ENCODE measurements at places on chromosomes 13 and 19.

DNA sequence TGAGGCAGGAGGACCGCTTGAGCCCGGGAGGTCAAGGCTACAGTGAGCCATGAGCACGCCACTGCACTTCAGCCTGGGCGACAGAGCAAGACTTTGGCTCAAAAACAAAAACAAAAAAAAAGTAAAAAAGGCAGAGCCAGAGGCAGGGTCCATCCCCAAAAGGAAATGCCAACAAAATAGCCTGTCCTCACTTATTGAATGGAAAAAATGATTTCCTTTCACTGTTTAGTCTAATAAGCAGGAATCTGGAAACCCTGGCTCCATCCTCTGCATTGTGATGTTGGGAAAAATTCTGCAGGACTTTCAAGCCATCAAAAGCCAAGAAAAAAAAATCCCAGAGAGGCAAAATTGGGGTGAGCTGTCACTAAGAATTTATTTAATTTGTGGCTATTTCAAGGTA, 23.2 kb downstream of the ZIC5 start:
- no peak for DNase-seq

DNA sequence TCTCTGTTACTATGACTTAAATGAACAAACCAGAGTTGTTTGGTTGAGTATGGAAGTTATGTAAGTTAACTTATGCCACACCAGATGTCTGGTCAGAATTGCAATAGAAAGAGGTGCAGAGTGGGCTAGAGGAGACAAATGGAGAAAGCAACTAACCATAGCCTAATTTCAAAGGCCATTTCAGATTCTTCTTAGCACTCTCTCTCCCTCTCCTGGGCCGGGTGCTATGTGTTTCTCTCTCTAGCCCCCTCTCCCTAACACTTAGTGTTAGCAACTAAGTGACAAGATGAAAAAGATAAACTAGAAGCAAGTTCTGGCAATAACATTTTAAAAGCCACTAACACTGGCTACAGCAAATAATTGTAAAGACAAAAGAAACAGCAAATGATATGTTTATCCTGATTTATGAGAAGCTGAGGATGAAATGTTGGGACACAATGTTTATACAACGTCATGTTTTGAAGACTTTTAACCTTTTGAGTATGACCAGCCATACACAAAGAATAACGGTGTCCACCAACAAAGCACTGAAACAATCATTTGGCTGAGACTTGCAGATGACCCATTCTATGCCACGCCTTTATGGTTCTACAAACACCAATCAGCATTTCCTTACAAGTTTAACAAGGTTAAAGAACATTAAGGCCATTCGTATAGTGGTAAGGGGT, 18.6 kb downstream of the SERPINE3 start:
- DNase-seq: no peak

DNA sequence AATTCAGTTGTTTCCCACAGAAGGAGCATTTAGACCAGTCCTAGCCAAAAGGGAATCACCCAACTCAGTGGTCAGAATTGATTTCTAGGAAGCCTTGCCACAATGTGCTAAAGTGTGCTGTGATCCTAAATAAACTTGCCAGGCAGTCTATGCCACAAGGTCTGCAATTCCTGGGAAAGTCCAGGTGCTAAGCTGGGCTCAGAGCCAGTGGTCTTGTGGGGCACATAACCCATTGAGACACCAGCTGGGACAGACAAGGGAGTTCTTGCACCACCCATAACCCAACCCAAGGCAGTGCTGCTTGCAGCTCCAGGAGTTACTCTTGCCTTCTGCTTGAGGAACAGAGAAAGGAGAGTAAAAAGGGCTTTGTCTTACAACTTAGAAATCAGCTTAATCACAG, 489.5 kb upstream of the SPRY2 start:
- DNase-seq: no peak

DNA sequence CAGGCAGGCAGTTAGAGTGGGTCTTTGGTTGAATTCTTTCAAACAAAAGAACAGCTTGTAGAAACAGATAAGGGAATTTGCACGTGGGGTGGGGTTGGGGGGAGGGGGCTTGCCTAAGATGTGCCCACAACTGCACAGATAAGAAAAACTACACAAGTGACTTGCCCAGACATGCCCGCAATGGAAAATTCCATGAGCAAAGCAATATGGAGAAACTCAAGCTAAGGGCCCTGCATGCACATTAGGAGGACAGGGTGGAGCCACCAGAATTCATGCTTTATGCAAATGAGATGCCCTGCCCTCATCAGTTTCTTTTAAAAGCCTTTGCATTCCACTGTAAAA, 755.6 kb upstream of the MIR17HG start:
- DNase-seq: no peak

GRCh38 chr13:101059793-101060192, 356.5 kb downstream of the NALCN start:
- no peak for DNase-seq

DNA sequence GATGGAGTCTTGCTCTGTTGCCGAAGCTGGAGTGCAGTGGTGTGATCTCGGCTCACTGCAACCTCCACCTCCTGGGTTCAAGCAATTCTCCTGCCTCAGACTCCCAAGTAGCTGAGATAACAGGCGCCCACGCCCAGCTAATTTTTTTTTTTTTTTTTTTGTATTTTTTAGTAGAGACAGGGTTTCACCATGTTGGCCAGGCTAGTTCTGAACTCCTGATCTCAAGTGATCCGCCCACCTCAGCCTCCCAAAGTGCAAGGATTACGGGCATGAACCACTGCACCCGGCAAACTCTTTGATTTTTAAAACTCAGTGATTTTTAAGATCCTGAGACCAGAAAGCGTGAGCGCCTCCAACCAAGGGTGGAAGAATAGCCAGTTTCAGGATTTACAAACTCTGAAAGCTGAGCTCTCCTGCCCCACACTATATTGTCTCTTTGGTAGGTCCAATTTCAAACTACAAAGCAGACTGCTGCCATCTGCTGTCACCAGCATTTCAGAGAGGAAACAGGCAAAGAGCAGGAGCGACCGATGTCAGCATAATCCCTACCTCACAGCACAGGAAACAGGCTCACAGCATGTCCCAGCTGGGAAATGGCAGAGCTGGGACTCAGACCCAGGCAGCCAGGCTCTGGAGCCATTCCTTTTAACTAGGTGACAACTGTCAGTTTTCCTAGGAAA, 9.2 kb downstream of the NOSIP start:
- DNase-seq: peak; percentile 4

DNA sequence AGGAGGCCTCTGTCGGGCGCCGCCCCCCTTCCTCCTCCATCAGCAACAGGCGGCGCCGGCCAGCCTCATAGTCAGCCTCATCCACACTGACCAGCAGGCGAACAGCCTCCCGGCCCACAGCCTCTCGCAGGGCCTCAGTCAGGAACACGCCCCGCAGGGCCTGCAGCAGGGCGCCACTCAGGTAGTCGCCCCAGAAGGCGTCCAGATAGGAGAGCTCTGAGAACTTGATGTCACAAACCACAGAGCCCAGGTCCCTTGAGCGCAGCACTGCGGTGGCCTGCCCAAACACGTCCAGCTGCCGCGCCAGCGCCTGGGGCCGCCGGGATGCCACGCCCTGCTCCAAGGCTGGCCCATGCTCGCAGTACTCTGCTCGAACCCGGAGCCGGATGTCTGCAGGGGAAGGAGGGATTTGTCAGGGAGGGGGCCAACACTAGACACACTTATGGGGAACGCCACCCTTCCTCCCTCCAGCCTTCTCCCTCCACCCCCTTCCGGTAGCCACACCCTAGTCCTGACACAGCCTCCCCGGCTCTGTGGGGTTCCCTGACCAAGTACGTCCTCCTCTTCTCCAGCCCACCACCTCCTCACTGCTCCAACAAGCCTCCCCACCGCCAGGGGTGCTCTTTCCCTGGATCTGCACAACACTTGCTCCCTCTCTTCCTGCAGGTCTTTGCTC, 17.9 kb downstream of the DEDD2 start:
- peak; percentile 14 for DNase-seq

DNA sequence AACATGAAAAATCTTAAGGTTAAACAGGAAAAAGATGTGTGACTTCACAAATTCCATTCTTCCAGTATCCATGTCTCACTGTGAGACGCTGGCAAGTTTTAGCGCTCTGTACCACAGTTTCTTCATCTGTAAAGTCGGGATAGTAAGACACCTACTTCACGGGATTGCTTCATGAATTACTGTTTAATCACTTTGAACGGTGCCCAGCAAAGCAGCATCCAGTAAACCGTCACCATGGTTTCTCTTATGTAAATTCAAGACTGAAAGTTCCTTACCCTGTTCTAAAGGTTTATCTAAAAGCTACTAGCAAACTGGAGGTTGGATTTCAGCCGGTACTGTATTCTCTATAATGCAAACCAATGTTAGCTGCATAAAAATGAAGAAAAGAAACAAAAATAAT, 53.5 kb downstream of the KATNAL1 start:
- DNase-seq: no peak

DNA sequence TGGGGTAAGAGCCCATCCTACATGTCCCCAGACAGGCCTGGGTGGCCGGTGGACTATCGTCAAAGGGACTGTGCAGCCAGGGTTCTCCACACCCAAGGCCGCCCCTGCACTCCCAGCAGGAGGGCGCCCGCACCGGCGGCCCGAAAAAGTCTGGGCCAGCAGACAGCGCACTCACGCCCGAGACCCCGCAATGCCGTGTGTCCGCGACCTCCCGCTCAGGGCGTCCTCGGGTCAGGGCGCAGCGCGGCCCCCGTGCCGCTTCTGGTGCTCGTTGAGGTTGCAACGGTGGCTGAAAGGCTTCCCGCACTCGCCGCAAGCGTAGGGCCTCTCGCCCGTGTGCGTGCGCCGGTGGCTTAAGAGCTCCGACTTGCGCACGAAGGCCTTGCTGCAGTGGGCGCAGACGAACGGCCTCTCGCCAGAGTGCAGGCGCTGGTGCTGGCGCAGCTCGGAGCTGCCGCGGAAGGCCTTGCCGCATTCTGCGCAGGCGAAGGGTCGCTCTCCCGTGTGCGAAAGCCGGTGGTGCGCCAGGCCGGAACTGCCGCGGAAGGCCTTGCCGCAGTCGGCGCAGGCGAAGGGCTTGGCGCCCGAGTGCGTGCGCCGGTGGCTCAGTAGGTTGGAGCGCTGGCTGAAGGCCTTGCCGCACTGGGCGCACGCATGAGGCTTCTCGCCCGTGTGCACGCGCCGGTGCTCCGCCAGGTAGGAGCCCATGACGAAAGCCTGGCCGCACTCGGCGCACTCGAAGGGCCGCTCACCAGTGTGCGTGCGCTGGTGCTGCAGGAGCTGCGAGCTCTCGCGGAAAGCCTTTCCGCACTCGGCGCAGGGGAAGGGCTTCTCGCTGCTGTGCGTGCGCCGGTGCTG, 2.8 kb upstream of the A1BG start:
- no peak for DNase-seq

GRCh38 chr13:82962397-82962796, 919.9 kb downstream of the SLITRK1 start:
- DNase-seq: no peak

- DNase-seq: peak; percentile 62
These were observed 29.5 kb upstream of the NFIC start for GRCh38 chr19:3336680-3337523.

GRCh38 chr19:35715981-35716800, 1.6 kb upstream of the KMT2B start:
- DNase-seq: peak; percentile 74

GRCh38 chr19:42006569-42006968, 12.5 kb upstream of the ATP1A3 start:
- DNase-seq: no peak

DNA sequence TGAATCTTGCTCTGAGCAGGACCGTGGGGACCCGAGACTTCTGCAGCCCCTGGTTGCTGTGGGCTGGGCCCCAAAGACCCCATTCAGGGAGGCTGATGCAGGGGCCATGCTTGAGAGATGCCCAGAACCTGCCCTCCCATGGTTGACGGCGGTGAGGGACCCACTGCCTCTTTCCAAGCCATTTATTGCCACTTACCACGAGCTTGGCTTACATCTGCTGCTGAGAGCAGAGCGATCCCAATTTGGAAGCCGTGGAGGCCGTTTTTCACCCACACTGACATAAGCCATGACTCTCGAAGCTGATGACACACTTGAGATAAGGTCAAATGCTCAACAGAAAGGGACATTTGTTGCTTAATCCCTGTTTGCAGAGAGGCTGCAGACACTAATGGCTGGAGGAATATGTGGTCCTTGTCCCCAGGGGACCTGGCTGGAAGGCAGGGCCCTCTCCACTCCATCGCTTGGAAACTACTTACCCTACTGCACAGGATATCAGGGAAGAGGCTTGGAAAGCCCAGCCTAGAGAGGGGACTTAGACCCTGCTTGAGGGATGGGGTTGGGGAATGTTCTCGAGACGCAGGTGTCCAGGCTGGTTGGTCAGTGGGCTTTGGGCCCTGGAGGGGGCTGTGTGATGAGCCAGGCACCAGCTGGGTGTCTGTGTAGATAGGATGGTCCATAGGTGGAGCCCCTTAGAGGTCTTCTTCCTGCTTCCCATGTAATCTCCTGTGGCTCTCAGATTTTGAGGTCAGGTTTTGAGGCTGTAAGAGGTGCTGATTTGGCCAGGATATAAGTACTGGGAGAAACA, 15.3 kb downstream of the ZNF536 start:
- DNase-seq: no peak

DNA sequence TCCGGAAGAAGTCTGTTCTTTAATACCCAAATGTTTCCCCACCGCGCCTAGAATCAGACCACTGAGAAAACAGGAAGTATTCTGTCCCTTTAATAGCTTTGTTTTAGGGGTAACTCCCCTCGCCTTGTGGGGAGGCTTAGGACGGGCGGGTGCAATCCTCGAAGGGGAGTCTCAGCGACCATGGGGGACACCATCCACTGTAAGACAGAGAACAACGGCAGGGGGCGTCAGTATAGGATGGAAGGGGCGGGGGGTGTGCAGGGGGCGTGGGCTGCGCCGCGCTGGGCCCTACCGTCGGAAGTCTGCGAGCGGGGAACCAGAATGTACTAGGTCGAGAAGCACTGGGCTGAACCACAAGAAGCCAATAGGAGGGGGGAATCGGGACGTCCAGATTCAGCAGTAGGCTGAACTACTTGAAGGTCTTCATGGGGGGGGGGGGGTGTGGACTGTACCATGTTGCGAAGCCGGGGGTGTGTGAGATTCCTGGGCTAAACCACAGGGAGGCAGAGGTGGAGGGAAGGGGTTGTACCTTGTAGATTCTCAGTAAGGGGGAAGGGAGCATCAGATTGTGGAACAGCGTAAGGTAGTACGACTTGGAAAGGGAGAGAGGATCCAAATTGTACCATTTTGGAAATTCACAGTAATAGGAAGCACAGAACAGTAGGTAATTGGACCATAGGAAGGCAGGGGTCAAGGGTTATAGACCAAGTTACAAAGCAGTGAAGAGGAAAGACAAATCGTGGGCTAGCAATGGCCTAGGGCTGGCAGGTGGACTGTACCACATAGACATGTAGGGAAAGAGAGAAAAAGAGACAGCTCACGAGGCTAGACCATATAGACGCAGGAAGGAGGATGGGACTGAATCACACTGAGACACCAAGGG, 1.0 kb upstream of the DBP start:
- DNase-seq: peak; percentile 82

DNA sequence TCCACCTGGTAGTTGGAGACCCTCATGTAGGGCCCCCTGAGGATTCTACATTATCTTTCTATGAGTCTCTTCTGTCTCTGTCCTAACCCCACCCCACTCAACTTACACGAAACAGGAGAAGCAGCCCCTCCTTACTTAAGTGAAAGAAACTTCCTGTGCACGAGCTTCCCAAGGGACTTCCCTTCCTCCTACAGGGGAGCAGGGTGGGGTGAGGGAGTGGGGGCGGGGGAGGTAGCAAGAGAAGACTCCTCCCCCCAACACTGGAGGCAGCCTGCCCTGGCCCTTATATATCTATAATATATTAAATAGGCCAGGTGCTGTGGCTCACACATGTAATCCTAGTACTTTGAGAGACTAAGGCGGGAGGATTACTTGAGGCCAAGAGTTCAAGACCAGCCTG, 5.5 kb upstream of the PDE4C start:
- DNase-seq: no peak
